ENCODE measurements at places on chromosomes 12 and 14. TPM values are rescaled to one million over a fixed set of nuclear protein-coding genes. Genes with fewer than 3 reads are reported as not detected.

DNA sequence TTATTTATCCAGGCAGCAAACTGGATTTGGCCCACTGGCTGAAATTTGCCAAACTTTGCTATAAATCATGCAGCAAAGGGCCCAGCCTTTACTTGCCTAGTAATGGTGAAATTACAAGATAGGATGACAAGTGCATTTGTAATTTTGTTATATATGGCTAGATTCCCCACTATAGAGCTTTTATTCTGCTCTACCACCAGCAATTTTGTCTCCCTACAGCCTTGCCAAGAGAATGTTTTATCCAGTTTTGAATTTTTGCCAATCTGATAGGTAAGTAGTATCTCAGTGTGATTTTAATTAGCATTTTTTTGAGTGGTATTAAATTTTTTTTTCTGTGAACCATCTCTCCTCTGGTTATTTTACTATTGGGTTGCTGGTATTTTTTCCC is 161.6 kb downstream of the SLC41A2 start:
- H3K27me3 ChIP-seq, result no peaks in the 10 kb centered on the region
- H3K4me3 ChIP-seq, result no peak overlapping the region
- H3K36me3 ChIP-seq, result peaks cover 3% of the 10 kb centered on the region

GRCh38 chr12:129467289-129467688 is 436.5 kb downstream of the TMEM132D start:
- no peak overlapping the region for H3K27ac ChIP-seq
- no peaks in the 10 kb centered on the region for H3K27me3 ChIP-seq
- no peaks in the 10 kb centered on the region for H3K4me1 ChIP-seq
- H3K36me3 ChIP-seq, result peaks cover 2% of the 10 kb centered on the region
- no peak for DNase-seq

DNA sequence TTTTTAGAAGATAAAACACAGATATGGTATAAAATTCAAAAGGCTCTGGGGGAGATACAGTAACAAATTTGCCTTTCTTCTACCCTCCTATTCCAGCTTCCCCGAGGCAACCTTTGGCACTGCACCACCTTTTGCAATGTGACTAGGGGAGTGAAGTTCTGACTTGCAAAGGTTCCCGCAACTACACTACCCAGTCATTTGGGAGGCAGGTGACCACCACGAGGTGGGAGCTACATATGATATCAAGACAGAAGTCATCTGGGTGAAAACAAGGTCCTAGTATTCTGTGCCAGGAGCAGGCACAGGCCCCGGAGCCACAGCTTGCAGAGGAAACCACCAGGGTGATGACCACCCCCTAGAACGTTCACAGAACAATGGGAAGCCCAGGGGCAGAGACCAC is 141.5 kb downstream of the TTC7B start:
- no peak overlapping the region for H3K27ac ChIP-seq
- H3K27me3 ChIP-seq, result no peaks in the 10 kb centered on the region
- peaks cover 15% of the 10 kb centered on the region for H3K36me3 ChIP-seq
- H3K4me1 ChIP-seq, result peaks cover 36% of the 10 kb centered on the region
- no peak for DNase-seq

OR9K2 gene
- total RNA-seq, result not detected

DNA sequence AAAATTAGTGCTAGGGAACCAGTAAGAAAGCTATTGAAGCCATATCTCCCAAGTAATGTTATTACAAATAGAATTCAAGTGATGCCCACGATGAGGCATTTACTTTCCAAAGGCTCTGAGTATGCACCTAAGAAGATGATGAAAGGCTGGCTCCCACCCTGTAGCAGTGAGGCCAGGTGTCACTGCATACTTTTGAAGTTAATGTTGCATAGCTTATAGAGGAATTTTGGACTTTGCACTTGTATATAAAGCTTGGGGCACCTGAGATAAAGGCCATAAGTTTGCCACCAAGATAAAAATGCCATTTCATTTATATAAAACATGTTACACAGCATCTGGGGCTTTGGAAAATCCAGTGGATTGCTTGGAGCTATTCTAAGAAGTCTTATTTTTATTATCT is 96.2 kb downstream of the PTPRB start:
- no peak for DNase-seq
- H3K4me3 ChIP-seq, result no peak overlapping the region
- no peaks in the 10 kb centered on the region for H3K27me3 ChIP-seq
- peaks cover 2% of the 10 kb centered on the region for H3K36me3 ChIP-seq
- no peak overlapping the region for H3K27ac ChIP-seq
- peaks cover 11% of the 10 kb centered on the region for H3K4me1 ChIP-seq

ANO4 gene
- total RNA-seq, result 6.5 TPM

GRCh38 chr14:95413289-95414215 is 93.8 kb upstream of the CLMN start:
- H3K27ac ChIP-seq, result no peak overlapping the region
- H3K4me3 ChIP-seq, result no peak overlapping the region
- no peaks in the 10 kb centered on the region for H3K27me3 ChIP-seq

DNA sequence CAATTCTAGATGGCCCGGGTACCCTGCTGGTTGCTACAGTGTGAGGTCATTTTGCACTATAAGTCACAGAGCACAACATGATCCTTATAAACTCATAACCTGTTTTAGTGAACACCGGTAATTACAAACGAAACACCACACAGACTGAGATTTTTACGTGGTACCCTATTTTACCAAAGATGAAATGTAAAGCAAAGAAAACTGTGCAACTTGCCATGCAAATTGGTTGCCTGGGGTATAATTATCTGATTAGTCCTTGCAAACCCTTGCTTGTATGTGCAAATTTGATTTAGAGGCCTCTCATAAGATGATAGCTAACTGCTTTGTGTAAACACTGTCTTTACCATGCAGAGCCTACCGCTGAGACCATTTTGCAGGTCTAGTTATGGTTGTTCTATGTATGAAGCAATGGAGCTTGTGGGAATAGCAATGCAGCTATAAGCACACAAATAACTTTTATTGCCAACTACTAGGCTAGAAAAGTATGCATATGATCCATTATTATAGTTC is 372.1 kb upstream of the FAR2 start:
- no peaks in the 10 kb centered on the region for H3K4me1 ChIP-seq
- DNase-seq, result no peak
- H3K4me3 ChIP-seq, result no peak overlapping the region
- H3K27me3 ChIP-seq, result no peaks in the 10 kb centered on the region
- no peaks in the 10 kb centered on the region for H3K36me3 ChIP-seq
- no peak overlapping the region for H3K27ac ChIP-seq

GRCh38 chr12:19125325-19125724 is 4.2 kb upstream of the PLEKHA5 start:
- DNase-seq, result no peak
- H3K27me3 ChIP-seq, result no peaks in the 10 kb centered on the region
- peaks cover 6% of the 10 kb centered on the region for H3K36me3 ChIP-seq
- no peak overlapping the region for H3K4me3 ChIP-seq
- H3K27ac ChIP-seq, result no peak overlapping the region

GRCh38 chr14:103716091-103716801 is 636 bp downstream of the ZFYVE21 start:
- DNase-seq, result no peak
- peak overlapping the region; percentile 75 for H3K4me3 ChIP-seq
- H3K27ac ChIP-seq, result peak overlapping the region; percentile 45
- peaks cover 2% of the 10 kb centered on the region for H3K36me3 ChIP-seq
- peaks cover 56% of the 10 kb centered on the region for H3K4me1 ChIP-seq

DNA sequence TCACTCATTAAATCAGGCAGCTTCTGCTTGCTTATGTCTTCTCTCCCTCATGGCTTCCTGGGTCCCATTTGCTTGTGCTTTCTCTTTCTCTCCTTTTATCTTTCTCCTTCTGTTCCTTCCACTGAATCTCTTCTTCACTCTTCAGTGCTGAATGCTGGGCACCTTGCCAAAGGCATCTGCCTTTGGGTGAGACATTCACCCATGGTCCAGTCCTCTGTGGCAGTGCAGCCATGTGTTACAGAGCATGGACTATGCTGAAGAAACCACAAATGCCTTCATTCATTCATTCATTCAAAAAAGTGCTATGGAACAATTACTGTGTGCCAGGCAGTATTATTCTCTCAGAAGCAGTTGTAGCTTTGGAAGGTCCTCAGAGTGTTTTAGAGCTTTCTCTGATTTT is 344.4 kb upstream of the STXBP6 start:
- no peak overlapping the region for H3K27ac ChIP-seq
- peaks cover 2% of the 10 kb centered on the region for H3K27me3 ChIP-seq
- no peaks in the 10 kb centered on the region for H3K36me3 ChIP-seq
- H3K4me1 ChIP-seq, result no peaks in the 10 kb centered on the region
- no peak overlapping the region for H3K4me3 ChIP-seq

- no peaks in the 10 kb centered on the region for H3K4me1 ChIP-seq
- H3K27ac ChIP-seq, result no peak overlapping the region
- H3K36me3 ChIP-seq, result no peaks in the 10 kb centered on the region
- no peak for DNase-seq
- peaks cover 5% of the 10 kb centered on the region for H3K27me3 ChIP-seq
- H3K4me3 ChIP-seq, result no peak overlapping the region
Measured at GRCh38 chr14:36132826-36133225, 43.7 kb downstream of the PTCSC3 start.

- H3K27me3 ChIP-seq, result peaks cover 10% of the 10 kb centered on the region
- H3K36me3 ChIP-seq, result no peaks in the 10 kb centered on the region
- H3K4me1 ChIP-seq, result peaks cover 11% of the 10 kb centered on the region
- H3K4me3 ChIP-seq, result no peak overlapping the region
Measured at GRCh38 chr14:76720382-76720813, 40.9 kb upstream of the VASH1 start.

- H3K36me3 ChIP-seq, result no peaks in the 10 kb centered on the region
- peaks cover 11% of the 10 kb centered on the region for H3K27me3 ChIP-seq
- DNase-seq, result no peak
- H3K4me1 ChIP-seq, result peaks cover 27% of the 10 kb centered on the region
- no peak overlapping the region for H3K4me3 ChIP-seq
Measured at GRCh38 chr12:49335118-49335954, 1.7 kb downstream of the C1QL4 start.

DNA sequence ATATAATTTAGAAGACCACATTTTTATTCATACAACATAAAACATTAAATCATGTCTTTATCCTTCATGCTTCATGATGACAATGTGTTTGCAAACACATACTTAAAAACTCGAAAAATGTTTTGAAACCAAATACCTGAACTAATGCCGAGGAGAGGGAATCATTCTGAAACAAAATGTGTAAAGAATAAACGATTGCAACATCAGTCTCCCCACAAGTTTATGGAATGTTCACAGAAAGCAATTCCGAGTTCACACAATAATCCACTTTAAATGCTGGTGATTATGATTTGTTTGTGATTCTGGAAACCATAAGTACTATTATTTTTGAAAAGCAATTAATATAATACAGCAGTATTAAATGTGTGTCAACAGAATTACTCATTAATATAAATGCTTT is 84.5 kb upstream of the PDZRN4 start:
- H3K4me3 ChIP-seq, result no peak overlapping the region
- no peak overlapping the region for H3K27ac ChIP-seq
- H3K27me3 ChIP-seq, result peaks cover 5% of the 10 kb centered on the region
- DNase-seq, result no peak
- no peaks in the 10 kb centered on the region for H3K4me1 ChIP-seq
- no peaks in the 10 kb centered on the region for H3K36me3 ChIP-seq

GRCh38 chr14:50212726-50213125 is 18.7 kb downstream of the SOS2 start:
- peaks cover 26% of the 10 kb centered on the region for H3K4me1 ChIP-seq
- H3K27ac ChIP-seq, result no peak overlapping the region
- no peak overlapping the region for H3K4me3 ChIP-seq
- no peak for DNase-seq
- no peaks in the 10 kb centered on the region for H3K36me3 ChIP-seq

ULK1 gene
- 56.1 TPM for total RNA-seq
